Effector CD4-positive, alpha-beta T cell (primary cell): ENCODE measurements at places on chromosomes 6 and 20.

GRCh38 chr20:47791084-47791599 lies 5.9 kb upstream of the SULF2 start:
- DNase-seq = no peak

GRCh38 chr6:113980937-113981554 lies 10.1 kb upstream of the HDAC2 start:
- DNase-seq = no peak

DNA sequence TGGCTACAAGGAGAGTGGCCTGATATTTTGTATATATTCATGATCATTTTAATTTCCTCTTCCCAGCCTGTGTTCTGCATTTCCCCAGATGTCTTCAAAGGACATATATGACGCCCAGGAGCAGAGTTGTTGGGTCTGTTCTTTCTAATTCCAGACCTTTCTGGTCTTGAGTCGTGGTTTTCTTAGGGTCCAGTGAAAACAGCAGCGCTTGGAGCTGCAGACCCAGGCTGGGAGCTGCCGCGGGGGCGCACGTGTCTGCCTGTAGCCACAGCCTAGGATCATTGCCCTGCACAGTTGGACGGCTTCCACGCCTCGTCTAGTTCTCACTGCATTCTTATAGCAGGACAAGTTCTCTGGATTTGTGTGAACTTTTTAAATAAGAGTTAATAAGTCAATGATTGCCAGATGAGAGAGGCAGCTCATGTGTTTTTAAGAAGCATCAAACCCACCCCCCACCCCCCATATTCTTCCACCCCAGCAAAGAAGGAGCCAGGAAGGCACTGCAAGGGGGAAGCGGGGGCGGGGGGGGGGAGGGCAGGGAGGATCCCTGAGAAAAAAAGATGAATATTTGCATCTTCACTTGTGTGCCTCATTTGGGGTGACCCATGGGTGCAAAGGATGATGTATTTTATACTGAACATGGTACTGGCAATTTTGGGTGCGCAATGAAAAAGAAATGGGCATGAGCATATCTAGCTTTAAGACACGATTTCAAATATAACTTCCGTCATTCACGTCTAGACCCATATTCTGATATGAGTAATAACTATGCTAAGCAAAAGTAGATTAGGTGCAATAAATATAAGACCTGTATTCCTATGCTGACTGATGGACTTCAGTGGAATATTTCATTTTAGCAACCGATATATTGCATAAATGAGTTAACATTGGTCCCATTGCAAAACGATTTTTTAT lies 160.0 kb downstream of the TBXT start:
- no peak for DNase-seq

- DNase-seq = no peak
Observed at GRCh38 chr6:113306552-113307145, 550.5 kb upstream of the MARCKS start.

- no peak for DNase-seq
Observed at GRCh38 chr6:91483415-91484105, 896.7 kb upstream of the MAP3K7 start.

DNA sequence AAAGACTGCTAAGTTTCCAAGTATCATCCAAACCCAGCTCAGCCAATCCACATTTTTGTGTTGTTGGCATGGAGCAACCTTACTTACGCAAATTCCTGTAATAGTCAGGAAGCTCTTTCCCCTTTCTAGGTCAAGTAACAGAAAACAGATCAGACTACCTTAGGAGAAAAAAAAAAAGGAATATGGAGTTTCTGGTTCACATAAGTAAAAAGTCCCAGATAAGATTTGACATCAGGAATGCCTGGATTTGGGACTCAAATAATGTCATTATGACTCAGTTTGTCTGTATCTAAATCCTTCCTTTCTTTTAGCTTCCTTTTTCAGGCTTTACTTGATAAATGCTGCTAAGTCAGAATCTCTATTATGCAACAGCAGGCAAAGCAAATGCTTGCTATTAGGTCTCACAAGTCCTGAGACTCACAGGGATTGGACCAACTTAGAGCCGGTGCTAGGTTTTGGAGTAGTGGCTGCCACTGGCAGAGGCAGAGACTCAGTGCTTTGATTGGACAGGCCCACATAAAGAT lies 44.5 kb downstream of the NCOA7 start:
- DNase-seq = no peak

DNA sequence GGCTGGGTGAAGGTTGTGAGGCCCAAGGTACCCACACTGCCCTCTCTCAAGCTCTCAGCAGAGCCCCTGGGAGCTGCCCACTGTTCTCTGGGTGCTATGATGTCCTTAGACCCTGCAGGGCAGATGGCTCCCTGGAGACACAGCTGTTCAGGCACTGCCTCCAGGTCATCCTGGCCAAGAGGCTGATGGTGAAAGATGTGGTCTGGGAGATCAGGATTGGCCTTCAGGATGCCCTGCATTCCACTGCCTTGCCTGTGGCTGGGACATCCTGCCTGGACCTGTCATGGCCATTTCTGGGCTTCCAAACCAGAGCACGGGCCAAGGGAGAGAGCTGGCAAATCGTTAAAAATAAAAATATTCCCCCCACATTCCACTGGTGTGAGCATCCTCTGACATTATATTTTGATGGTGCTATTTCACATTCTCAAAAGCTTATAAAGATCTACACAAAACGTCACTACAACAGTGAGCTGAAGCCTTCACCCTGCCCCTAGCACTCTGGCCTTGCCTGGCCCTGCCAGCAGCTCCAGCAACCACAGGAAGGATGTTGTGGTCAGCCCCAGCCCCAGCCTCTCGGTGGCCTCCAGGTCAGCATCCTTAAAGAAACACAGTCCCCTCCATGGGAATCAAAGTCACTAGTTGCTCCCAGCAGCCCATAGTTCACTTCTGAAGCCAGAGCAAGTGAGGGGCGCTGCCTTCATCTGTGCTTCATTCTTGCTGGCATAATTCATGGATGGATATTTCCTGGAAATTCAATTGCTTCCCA lies 13.5 kb upstream of the KCNK16 start:
- DNase-seq = no peak
